ENCODE measurements at places on chromosomes 13 and 19.

- no peak for DNase-seq
Measured at GRCh38 chr13:89382981-89383380, 1711.8 kb downstream of the SLITRK5 start.

GRCh38 chr19:16888629-16889365, at the start of gene F2RL3:
F2RL3 (plus strand) TSS chr19:16888999; CDS start chr19:16889190, 191 bp downstream.
- no peak for DNase-seq

DNA sequence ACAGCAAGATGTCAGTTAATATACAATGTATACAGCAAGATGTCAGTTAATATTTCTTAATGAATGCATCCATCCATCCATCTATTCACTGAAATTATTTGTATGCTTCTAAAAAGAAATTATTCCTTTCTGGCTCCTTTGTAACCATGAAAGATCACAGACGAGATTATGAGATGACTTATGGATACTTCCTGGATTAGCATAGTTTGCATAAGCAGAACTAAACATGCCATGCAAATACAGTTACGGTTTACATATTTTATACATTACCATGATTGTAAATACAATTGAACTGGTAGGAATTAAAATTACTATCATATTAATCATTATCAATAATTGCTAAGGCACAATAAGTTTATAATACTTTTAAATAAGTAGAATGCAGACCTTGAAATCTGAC, 32.7 kb downstream of the NALCN start:
- no peak for DNase-seq

DNA sequence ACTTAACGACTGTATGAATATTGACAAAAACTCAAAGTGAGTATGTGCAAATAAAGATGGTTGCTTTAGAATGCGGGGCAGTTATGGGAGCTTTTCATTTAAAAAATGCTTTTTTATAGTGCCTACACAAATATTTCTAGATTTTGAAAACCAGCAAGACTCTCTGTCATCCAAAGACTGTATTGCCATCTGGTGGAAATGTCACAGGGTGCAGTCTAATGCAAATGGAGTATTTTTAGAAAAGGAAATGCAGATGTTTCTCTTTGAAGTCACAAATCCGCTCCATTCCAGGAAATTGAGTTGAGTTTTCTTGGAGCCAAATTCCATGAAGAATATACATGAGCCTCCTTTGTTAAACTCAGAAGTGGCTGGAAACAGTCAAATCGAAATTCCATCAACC, 2.3 kb upstream of the C1QTNF9B start:
- DNase-seq: no peak

GRCh38 chr19:51702103-51702824, 9.1 kb downstream of the SPACA6 start:
- no peak for DNase-seq
